ENCODE measurements at places on chromosomes 6 and 20.

DNA sequence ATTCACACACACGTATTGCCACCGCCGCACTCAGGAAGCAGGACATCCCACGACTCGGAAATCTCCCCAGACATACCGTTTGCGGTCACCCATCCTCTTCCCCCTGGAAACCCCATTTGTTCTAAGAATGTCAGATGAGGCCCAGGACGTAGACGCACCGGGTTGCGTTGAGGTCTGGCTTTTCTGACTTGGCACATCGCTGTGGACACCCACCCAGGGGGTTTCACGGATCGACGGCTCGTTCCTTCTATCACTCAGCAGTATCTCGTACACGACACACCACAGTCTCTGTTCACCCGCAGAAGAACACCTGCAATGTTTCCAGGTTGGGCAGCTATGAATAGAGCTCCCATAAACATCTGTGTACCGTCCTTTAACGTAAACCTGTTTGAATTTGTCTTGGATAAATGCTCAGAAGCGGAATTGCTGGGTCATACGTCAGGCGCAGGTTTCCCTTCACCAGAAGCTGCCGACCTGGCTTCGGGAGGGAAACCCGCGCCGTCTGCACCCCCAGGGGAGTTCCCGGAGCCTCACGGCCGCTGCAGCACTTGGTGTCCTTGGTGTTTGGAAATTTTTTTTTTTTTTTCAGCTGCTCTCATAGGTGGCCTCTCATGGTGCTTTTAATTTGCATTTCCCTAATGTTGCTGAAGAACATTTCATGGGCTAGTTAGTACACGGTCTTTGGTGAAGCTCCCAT, 9.3 kb upstream of the EEF1A2 start:
- DNase-seq, result no peak

GRCh38 chr6:85580118-85580877, 13.4 kb downstream of the SNX14 start:
- DNase-seq, result no peak

DNA sequence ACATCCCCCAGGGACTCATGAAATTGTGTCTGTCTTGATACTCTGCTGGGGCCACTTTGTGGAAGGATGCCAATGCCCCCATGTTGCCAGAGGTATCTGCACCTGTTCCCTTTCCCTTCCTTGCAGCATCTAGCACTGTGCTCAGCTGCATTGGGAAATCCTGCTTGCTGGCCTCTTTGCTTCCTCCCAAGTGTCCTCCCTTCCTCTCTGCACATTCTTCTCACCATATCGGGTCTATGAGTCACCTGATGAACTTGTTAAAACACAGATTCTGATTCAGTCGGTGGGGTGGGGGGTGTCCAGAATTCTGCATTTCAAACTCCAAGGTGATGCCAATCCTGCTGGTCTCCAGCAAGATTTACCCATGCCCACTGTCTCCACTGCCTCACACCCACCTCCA, 467.8 kb downstream of the PTPRT start:
- DNase-seq, result no peak

- no peak for DNase-seq
Observed at GRCh38 chr6:158313989-158314388, 1.7 kb downstream of the TULP4 start.

- DNase-seq, result no peak
Observed at GRCh38 chr6:40627316-40627715, 40.2 kb upstream of the LRFN2 start.

DNA sequence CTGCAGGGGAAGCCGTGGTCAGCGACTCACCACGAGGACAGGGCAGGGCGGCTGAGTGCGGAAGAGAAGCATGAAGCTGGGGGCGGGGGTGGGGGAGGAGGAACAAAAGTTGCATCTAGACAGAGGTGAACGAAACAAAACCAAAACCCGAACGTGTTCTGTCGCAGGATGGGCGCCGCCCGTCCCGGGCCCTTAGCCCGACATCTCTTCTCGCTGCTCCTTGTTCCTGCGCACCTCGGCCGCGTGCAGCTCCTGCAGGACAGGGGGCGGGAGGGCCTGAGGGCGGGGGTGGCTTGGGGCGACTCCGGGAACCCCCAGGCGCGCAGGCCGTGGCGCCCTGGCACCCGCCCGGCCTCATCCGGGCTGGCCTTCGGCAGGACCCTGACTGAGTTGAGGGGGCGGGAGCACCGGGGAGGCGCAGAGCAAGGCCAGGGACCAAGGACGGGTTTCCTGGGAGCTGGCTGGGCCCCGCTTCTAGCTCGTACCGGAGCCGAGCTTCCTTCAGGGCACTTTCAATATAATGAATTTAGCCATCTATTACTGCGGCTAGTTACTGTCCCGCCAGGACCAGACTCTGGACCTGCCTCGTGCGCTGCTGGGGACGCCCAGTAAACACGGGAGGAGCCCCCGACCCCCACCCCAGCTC, 12.0 kb downstream of the STMN3 start:
- peak; percentile 45 for DNase-seq

- no peak for DNase-seq
Observed at GRCh38 chr6:111563581-111563980, 42.1 kb downstream of the TRAF3IP2 start.

- DNase-seq, result no peak
Observed at GRCh38 chr6:71476371-71476770, 187.8 kb downstream of the OGFRL1 start.

- peak; percentile 13 for DNase-seq
Observed at GRCh38 chr6:17093686-17094085, 8.2 kb upstream of the STMND1 start.

- no peak for DNase-seq
Observed at GRCh38 chr6:123687864-123688263, 51.1 kb upstream of the TRDN start.

GRCh38 chr6:82419132-82419581, 55.5 kb downstream of the TPBG start:
- DNase-seq, result no peak

DNA sequence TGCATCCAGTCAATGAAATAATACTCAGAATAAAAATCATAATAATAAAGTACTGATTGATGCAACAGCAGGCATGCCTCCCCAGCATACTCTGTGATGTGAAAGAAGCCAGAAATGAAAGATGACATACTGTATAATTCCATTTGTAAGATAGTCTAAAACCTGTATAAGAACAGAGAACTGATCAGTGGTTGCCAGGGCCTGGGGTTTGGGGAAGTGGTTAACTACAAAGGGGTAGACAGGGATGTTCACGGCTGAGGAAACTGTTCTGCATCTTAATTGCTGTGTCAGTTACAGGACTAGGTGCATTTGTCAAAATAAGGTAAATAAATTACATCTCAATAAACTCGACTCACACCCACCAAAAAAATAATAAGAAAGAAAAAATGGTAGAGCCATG, 81.3 kb upstream of the BMP2 start:
- DNase-seq, result no peak

- DNase-seq, result no peak
Observed at GRCh38 chr6:52482903-52483670, 62.9 kb downstream of the EFHC1 start.

DNA sequence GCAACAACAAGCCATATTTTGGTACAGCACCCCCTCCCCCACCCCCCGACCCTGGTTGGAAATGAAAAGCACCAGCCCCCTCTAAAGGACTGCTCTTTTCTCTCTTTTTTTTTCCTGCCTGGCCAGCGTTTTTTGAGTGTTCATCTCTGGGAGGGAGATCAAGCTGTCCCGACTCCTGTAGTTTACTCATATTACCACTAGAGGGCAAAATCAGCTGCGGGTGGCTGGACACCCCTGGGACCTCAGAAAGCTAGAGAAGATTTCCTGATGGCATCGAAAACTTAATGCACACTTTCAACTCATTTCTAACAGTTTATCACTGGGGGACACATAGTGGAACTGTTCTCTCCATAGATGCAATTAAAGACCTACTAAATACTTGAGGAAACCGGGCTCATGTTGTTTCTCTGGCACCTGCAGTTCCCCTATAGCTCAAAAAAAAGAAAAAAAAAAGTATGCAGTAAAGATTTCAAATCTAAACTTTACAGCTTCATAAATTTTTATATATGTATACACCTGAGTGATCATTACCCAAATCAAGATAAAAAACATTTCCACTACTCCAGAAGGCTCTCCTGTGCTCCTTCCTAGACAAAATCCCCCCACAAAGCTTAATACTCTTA, 24.4 kb downstream of the CNBD2 start:
- peak; percentile 86 for DNase-seq

GRCh38 chr6:32112431-32112980, 3.4 kb upstream of the TNXB start:
- DNase-seq, result no peak

DNA sequence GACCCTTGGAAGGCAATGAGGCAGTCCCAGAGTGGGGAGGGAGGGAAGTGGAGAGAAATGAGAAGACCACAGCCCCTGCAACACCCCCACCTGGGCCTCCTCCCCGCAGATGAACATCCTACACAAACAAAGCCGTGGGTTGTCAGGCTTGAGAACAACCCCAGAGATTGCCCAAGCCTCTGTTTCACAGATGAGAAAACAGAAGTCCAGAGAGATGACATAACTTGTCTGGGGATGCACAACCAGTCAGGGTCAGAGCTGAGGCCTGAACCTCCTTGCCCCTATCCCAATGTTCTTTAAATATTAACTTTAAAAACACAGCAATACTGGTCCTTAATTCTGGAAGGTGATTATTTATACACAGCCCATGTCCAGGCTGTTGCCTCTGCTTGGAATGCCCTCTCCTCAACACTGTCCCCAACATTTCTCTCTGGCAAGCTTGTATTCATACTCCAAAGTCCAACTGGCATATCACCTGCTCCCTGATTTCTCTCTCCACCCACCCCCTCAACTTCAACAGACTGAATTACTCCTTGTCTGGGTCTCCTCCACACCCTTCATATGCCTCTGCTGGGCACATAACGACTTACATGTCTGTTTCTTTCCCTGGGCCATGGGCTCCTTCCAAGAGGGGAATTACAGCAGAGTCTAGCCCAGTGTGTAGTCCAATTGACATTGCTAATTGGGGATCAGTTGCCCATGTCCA, 135.5 kb upstream of the LRFN2 start:
- no peak for DNase-seq

DNA sequence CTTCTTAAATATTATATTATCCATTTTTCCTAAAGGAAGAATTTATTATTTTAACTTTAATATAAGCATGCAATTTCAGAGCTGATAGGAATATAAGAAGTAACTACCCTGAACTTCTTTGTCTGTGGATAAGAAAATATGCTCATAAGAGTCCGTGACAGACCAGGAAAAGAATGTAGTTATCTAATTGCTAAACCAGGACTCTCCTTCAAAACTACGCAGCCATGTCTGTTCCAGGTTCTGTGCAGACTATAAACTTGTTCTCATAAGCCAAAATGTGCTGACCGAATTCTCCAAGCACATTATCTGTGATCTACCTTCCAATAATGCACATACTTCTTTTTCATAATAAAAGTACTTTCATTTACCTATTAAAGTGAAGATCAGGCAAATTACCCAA, 116.5 kb downstream of the TRDN start:
- no peak for DNase-seq

- peak; percentile 36 for DNase-seq
Observed at GRCh38 chr6:151136141-151136755, 103.5 kb upstream of the AKAP12 start.

DNA sequence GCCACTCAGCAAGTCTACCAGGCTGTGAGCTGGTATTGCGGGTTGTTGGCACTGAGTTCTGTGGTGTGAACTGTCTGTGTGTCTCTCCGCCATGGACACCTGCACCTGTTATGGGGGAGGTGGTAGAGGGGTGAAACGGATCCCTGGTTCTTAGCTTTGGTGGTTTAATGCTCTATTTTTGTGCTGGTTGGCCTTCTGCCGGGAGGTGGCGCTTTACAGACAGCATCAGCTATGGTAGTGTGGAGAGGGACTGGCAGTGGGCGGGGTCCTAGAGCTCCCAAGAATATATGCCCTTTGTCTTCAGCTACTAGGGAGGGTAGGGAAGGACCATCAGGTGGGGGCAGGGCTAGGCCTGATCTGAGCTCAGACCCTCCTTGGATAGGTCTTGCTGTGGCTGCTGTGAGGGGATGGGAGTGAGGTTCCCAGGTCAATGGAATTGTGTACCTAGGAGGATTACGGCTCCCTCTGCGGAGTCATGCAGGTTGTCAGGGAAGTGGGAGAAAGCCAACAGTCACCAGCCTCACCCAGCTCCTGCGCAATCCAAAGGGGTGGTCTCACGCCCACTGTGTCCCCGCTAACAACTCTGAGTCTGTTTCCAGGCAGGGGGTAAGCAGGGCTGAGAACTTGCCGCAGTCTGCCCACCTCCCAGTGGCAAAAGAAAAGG, 154.3 kb downstream of the CCDC170 start:
- no peak for DNase-seq

DNA sequence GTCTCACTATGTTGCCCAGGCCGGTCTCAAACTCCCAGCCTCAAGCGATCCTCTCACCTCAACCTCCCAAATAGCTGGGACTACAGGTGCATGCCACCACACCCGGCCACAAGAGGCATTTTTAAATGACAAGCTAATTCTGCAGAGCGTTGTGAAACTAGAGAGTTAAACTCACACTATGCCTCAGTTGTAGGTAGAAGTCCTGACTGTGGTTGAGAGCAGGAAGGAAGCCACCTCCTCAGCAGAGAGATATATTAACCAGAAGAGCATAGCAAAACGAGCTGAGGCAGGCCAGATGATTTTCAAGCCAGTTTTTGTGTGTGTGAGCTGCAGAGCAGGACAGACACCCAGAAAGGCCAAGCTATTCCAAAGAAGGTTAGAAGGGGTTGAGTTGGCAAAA, 150.3 kb downstream of the MBOAT1 start:
- DNase-seq, result no peak

DNA sequence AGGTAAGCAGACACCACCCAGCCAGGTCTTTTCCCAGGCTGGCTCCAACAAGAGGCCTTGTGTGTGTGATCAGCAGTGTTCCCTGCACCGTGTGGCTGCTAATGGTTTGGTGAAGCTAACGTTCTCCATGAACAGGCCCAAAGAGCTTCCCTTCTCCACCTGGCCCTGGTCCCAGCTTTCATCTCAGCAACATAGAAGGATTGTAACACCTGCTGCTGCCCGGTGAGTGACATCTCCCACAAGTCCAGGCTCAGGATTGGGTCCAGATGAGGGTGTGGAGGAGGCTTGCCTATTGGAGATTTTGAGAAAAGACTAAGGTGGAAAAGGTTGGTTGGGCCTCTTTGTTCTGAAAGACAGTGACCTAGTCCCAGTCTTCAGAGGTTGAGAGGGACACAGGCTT, 89.6 kb downstream of the TMEM242 start:
- no peak for DNase-seq

- peak; percentile 54 for DNase-seq
Observed at GRCh38 chr6:50816115-50816675, 2.5 kb upstream of the TFAP2B start.

GRCh38 chr6:149470948-149471347, 13.9 kb downstream of the ZC3H12D start:
- DNase-seq, result no peak

GRCh38 chr6:155117785-155118184, 122.7 kb downstream of the TIAM2 start:
- no peak for DNase-seq

DNA sequence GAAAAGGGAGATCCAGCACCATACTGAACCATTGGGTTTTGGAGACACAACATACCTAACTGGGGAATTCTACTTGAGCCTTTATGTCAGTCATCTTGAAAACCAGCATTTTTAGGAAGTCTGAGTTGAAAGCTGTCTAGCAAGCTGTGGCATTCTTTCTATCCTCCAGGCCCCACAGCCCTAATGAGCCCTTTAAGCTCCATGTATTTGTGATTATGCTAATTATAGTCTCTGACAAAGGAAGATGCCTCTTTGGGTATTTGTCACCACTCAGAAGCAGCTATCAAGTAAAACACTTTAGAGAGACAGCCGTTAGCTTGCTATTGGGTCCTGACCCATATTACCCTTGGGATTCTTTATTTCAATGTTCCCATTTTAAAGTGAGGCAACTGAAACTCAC, 159.5 kb upstream of the MANEA start:
- no peak for DNase-seq
